ENCODE measurements at places on chromosomes 5 and 9.
A peak's percentile ranks its signal among the peaks of the same experiment; 100 is the strongest.

GRCh38 chr9:71122022-71122275 is 528 bp upstream of the TRPM3 start:
- no peak for DNase-seq

- DNase-seq = no peak
Measured at GRCh38 chr9:21682981-21683380, 119.5 kb upstream of the MTAP start.

DNA sequence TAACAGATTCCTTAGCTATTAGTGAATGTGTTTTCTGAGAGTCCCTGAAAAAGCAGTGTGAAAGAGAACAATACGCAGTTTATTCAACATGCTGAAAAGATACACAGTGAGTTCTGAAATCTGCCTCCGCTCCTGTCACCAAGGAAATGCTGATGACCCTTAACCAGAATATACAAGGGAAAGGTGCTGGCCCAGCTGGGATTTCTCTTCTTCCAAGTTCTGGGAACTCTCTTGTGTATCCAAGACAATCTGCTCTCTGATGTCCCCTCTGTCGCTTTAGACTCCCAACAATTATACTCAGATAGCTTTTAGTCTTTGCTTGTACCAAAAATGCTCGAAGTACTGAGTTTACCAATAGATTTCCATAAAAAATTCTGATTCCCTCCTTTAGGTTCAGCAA is 214.9 kb downstream of the TMEM167A start:
- no peak for DNase-seq

DNA sequence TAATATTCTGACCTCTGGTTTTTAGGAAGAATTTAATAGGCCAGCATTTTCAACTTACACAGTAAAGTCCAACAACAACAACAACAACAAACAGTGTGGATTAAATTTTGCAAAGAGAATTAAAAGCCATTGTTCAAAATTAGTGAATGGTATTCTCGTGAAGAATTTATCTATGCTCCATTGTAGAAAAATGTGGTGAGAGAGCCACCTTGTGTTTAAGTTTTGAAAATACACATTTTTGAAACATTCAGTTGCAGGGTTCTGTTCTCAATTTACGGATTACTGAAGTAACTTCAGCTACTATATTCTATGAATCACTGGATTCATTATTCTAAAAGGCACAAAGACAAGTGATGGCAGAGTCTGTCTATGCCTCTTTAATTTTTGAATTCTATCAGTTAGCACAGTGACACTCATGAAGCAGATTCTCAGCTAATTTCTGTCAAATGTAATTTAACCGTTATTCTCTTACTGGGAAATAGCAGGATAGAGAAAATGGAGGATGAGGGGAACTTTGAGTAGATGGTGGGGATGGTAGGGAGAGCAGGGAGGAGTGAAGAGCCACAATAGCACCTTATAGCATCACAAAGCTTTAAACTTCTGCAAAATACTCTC is 11.0 kb downstream of the CCDC152 start:
- DNase-seq = no peak

- DNase-seq = no peak
Measured at GRCh38 chr5:180107005-180107404, 35.4 kb upstream of the RNF130 start.

GRCh38 chr5:128469912-128470311 is 68.1 kb downstream of the FBN2 start:
- no peak for DNase-seq

DNA sequence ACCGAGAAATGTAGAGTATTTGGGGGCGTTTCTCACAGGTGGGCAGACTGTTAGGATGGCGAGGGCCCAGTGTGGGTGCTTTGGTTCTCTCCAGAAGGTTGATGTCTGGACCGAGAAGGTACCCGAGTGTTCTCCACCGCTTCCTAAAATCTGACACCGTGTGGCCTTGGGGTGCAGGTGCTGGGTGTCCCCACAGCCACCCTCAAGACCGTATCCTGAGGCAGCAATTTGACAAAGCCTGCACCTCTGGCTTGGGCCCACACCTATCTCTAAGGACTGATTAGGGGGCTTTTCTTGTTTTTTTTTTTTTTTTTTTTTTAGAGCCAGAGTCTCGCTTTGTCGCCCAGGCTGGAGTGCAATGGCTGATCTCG is 1.3 kb downstream of the PPP1R26 start:
- no peak for DNase-seq

DNA sequence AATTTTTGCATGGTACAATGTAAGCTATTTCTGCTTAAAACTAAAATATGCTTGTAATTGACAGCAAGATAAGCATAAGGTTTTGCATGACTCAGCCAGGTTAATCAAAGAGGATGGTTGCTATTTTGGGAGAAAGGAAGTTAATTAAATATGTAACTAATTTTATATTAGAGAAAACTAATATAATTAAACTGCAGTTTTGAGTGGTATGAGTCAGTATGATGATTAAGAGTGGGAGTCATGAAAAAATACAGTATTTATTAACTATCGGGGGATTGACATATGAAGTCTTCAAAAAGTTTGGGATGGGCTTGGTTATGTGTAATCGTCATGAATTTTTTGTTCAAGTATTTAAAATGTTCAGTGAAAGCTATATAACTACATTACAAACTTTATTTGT is 54.0 kb upstream of the CDK20 start:
- no peak for DNase-seq

- no peak for DNase-seq
Measured at GRCh38 chr9:79807971-79808370, 236.2 kb downstream of the TLE4 start.

DNA sequence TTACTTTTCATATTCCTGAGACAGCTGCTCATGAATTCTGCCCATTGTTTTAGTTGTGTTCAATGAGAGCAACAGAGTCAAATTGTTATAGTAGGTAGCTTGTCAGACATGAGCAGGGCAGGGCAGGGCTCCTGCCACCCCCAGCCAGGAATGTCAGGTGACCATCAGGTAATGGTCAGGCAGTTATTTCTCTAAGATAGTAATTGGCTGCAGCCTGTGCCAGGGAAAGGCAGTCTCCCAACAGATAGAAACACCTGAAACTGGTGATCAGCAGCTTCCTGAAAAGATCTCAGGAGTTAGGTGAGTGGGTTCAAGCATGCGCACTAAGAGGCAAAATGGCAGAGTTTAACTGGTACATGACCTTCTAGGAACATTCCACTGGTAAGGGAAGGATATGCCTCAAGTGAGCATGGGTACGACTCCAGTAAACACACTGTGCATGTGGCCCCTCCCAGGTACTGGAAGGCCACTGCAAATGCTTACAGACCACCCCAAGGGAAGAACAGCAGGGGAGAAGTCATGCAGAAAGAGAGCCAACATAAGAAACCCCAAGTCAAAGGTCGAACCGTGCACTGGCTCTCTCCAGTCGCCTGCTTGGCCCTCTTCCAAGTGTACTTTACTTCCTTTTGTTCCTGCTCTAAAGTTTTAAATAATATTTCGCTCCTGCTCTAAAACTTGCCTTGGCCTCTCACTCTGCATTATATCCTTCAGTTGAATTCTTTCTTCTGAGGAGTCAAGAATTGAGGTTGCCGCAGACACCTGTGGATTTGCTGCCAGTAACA is 25.1 kb downstream of the CARTPT start:
- no peak for DNase-seq

- no peak for DNase-seq
Measured at GRCh38 chr5:88389338-88390095, 120.9 kb upstream of the TMEM161B start.

DNA sequence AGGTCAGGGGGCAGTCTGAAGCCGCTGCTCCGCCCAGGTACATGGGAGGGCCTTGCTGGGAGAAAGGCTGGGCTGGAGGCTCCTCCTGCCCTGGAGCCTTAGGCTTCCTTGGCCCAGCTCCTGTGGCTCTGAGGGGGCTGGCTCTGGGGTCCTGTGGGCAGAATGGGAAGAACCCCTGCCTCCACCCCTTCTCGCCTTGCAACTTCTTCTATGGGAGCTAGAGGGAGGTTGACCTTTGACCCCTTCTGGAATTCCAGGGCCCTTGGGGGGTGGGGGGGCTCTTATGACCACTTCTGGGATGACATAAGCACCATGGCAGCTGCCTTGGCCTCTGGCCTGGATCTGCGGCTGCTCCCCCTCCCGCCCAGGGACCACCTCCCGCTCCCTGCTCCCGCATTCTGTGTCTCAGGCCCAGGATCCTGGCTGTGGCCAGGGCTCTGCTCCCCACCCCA is 32.2 kb downstream of the IER5L start:
- peak; percentile 65 for DNase-seq

DNA sequence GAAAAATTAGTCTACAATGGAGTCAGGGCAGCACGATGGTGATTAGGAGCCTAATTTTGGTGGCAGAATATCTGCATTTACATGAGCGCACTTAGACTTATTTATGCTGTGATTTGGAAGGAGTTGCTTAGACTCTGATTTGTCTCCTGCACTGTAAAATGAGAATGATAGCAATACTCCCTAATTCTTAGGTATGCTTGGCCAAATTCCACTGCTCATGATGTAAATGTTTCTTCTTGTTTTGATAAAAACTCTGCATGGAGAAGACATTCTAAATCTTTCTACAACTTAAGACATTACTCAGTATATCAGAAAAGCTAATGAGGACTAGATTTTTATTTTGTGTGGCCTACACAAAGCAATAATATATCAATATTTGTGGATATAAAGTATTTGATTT is 205.4 kb downstream of the CDH18 start:
- DNase-seq = no peak

- no peak for DNase-seq
Measured at GRCh38 chr9:33446240-33446945, 1.0 kb downstream of the AQP3 start.

- DNase-seq = no peak
Measured at GRCh38 chr5:170087168-170087817, 18.4 kb upstream of the FOXI1 start.

GRCh38 chr5:97006454-97007060 is 70.7 kb downstream of the LNPEP start:
- no peak for DNase-seq

- DNase-seq = no peak
Measured at GRCh38 chr5:112709416-112709815, 28.3 kb upstream of the APC start.

GRCh38 chr5:74326571-74327338 is 313.8 kb downstream of the ENC1 start:
- DNase-seq = peak; percentile 97

GRCh38 chr5:73728493-73729273 is 102.7 kb downstream of the ARHGEF28 start:
- DNase-seq = no peak

DNA sequence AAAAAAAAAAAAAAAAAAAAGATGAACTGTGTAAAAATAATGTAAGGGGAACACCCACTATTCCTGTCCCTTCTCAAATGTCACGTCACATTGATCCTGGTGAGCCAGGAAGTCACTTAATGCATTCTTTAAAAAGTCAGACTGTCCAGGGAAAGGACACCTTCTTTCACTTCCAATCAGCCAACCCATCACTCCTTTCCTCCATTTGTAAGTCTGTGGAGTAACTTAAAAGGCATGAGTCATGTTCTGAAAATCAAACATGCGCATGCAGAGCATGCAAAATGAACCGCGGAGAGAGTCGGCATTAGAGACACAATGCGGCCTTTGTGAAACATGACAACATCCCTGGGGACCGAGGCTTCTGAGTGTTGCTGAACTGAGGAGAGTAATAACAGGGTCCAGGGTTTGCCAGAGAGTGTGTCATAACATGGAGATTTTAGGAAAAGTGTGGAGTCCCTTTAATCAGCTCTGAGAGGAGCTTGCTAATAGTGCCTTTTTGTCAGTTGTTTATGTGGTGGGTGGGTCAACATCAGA is 77.6 kb upstream of the SEMA6A start:
- DNase-seq = no peak

GRCh38 chr9:110408598-110408997 is 70.9 kb upstream of the TXNDC8 start:
- DNase-seq = no peak

DNA sequence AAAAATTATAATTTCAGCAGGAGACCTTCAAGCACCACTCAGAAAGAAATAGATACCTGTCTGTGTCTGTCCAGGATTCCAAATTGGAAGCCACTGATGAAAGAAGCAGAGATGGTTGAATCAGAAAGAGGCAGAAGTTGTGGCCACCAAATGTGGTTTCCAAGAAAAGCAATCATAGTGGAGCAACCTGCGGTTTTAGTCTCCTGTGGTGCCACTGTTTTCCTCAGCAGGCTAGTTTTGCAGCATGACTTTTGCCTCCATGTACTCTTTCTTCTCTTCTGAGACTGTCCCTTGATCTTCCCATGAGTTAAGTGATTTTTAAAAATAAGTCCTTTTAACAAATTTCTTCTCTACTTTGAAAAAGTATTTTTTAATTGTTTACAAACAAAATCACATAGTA is 535.8 kb downstream of the CYLC2 start:
- no peak for DNase-seq

DNA sequence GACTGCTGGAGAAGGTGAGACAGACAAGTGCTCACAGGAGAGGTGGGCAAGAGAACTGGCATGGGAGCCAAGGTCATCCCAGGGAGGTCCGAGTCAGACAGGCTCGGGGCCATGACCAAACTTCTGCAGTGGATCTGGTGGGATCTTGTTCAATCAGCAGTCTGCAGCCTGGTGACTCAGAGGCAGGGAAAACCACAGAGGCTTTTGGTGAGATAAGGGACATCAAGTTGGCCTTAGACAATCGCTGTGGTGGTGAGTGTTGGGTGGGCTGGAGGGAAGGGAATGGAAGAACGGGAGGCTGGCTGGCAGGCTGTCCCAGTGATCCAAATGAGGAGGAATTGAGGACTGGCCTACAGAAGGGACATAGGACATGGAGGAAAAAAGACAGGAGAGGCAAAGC is 123.8 kb downstream of the TMEM174 start:
- peak; percentile 49 for DNase-seq

DNA sequence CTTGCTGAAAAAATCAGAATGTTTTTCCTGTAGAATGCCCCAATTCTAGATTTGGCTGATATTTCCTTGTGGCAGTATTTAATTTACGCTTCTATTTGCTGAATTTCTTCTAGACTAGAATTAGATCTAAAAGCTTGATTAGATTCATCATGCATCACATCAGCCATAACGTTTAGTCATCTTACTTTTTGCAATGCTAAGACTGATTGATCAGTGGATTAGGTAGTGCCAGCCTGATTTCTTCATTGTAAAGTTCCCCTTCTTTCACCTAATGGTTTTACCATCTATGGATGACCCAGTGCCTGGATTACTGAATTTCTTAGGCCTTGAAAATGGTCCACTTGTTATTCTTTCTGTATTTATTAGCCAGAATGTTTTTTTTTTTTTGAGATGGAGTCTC is 83.9 kb downstream of the PBX3 start:
- DNase-seq = no peak

DNA sequence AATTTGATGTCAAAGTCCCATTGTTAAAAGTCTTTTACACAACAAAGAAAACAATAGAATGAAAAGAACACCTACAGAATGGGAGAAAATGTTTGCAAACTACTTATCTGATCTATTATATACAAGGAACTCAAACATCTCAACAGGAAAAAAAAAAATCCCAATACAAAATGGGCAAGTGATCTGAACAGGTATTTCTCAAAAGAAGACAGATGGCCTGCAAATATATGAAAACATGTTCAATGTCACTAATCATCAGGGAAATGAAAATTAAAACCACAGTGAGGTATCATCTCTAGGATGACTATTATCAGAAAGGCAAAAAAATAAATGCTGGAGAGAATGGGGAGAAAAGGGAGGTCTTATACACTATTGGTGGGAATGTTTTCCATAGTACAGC is 301.8 kb downstream of the ARHGAP26 start:
- DNase-seq = no peak

Measured in PC-9 (cell line).